ENCODE measurements at places on chromosomes 13 and 19.

GRCh38 chr13:66860878-66861417 lies 369.2 kb downstream of the PCDH9 start:
- DNase-seq = no peak

DNA sequence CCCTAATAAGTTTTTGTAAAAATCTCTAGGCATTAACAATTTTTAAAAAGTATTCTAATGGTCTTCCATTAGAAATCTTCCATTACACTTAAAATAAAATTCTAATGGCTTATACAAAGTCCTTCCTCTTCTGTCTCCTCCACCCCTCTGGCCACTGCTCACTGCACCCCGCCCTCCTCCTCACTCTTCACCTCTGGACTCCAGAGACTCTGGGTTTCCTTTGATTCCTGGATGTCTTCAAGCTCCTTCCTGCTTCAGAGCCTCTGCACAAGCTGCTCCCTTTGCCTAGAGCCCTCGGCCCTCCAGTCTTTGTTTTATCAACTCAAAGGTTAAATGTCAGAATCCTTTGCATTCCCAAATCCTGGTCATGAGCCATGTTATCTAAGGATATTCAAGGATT lies 20.8 kb downstream of the TNFSF14 start:
- DNase-seq = no peak

GRCh38 chr19:29673451-29674371 lies 8.4 kb downstream of the PLEKHF1 start:
- DNase-seq = no peak

- DNase-seq = no peak
These were observed 4.2 kb upstream of the RGL3 start for GRCh38 chr19:11423164-11423790.

DNA sequence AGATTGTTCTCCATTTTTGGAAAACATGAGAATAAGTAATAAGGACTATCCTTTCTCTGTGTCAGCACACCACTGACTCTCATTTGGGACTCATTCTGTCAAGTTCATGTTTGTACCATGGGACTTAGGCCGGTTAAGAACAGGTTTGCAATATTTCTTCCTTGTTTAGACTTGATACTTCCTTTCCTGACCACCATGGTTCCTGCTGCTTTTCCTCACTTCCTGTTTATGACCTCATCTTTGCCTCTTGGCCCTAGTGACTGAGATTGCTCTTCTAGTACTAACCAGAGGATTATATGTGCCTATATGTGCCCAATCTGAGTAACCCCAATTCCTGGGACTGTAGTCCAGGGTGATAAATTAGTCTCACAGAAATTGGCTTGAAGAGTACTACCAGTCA lies 32.5 kb upstream of the NDFIP2 start:
- no peak for DNase-seq

GRCh38 chr19:32357720-32358119 lies 12.3 kb downstream of the ZNF507 start:
- DNase-seq = no peak

DNA sequence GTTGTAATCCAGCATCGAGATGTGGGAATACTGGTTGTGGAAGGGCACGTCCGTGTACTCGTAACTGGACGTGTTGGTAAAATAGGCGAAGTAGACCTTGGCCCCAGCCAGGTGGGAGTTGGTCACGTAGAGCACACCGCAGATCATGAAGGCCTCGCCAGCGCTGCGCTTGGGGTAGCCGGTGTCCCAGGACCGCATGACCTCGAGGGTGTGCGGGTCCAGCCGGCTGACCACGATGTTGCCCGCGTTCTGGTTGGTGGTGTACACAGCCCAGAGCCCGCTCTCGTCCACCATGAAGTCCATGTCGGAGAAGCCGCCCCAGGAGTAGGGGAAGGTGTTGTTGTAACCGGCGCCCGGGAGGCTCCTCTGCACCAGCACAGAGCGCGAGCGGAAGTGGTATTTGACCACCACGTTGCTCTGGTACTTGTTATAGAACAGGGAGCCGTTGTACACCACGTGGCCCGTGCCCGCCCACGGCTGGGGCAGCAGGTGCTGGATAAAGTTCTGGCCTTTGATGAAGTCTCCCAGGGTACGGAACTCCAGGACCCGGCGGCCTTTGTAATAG lies 19.2 kb downstream of the PIN1 start:
- no peak for DNase-seq

DNA sequence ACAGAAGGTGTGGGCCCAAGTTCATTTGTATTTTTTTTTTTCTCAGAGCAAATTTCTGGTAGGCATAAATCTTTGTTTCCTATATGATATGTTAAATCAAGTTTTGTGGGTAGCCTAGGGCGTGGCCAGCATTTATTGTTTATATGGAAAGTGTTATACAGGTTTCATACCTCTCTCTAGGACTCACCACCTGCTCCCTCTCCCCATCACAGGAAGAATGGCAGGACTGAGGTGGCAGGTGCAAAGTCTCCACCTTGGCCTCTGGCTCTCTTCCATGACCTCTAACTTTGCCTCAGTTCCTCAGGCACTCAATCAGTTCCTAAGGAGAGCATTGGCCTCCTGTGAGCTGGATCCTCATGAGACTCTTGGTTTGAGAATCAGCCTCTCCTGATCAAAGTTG lies 172.3 kb upstream of the TSC22D1 start:
- DNase-seq = no peak

DNA sequence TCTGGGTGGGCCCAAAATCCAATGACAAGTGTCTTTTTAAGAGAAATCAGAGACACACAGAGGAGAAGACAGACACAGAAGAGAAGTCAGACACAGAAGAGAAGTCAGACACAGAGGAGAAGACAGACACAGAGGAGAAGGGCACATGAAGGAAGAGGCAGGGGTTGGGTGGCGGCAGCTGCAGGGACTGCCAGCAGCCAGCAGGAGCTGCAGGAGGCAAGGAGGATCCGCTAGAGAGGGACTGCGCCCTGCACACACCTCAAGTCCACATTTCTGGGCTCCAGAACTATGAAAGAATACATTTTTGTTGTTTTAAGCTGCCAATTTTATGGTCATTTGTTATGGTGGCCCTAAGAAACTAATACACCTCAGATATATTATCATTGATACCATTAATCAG lies 140.6 kb downstream of the ZIC5 start:
- no peak for DNase-seq

DNA sequence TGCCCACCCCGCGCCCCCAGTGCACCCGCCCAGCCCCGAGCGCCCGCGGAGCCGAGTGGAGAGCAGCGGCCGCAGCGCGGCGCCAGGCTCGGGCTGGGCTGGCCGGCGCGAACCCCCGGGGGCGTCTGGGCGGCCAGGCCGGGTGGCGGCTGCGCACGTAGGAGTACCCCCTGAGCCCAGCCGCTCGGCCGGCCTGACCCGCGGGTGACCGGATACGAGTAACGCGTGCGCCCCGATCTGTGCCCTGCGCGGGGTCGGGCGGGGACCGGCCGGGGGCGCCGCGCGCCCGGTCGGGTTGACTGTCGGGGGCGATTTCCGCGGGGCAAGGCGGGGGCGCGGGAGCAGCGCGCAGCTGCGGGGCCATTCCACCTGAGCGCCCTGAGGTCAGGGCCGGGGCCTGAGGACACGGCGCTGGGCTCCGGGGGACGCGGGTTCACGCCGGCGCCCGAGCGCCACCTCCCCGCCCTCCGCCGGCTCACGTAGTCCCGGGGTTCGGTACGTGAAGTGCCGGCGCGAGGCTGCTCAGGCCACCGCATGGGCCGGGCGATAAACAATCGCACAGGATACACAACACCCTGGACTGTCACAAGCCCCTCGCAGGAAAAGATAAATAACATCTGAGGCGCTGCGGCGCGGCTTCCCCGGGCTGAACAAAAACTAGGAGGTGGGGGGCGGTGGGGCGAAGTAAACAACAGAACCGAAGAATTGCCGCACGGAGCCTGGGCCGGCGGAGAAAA lies 37.6 kb upstream of the FLT1 start:
- no peak for DNase-seq

DNA sequence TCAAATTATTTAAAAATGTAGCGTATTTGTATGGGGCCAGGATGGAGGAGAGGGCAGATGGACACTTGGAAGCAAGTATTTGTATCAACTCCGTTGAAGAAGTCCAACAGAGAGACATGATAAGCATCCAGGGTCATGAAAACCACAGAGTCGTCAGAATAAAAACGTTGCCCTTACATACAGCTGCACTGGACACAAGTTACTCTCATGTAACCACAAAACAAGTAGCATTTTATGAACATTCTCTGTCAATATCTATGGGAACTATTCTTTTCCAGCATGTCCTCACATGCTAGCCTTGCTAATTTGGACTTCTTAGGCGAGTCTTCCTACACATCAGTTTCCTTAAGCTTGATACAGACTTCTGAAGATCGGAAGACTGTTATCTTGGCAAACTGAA lies 35.0 kb downstream of the EFNB2 start:
- no peak for DNase-seq

GRCh38 chr13:44051405-44051804 lies 171.7 kb downstream of the LACC1 start:
- DNase-seq = no peak

GRCh38 chr13:106383791-106384190 lies 151.7 kb downstream of the EFNB2 start:
- DNase-seq = no peak

GRCh38 chr19:10927730-10928562 lies 493 bp downstream of the YIPF2 start:
- no peak for DNase-seq

DNA sequence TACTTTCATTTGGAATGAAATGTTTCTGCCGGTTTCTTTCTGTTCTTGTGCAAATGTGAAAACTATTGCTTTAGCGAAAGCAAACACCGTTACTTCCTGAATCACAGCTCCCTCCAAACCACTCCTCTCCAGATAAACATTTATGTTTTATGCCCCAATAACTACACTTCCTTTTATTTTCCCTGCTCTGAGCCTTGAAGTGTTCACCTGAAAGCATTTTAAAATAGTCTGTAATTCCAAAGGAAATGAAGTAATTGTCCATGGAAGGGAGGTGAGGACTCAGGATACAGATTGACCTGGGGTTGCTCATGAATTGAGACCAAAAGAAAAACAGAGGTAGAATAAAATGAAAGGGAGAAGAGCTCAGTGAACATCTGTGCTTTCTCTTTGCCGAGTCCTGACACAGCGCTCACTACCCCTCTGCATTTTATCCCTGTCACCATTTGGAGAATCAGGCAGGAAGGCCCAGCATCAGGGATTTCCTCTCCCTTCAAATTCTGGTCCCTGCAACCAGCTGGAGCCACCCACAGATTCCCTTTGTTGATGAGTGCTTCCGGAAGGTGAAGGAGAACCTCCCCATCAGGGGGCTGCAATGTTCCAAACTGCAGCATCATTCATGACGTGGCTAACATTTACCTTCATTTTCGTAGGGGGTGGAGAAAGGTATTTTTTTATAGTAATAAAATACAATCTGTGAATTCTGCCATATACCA lies 171.9 kb downstream of the ITGBL1 start:
- DNase-seq = no peak

- DNase-seq = no peak
These were observed 15.0 kb downstream of the TMTC4 start for GRCh38 chr13:100659578-100659977.

DNA sequence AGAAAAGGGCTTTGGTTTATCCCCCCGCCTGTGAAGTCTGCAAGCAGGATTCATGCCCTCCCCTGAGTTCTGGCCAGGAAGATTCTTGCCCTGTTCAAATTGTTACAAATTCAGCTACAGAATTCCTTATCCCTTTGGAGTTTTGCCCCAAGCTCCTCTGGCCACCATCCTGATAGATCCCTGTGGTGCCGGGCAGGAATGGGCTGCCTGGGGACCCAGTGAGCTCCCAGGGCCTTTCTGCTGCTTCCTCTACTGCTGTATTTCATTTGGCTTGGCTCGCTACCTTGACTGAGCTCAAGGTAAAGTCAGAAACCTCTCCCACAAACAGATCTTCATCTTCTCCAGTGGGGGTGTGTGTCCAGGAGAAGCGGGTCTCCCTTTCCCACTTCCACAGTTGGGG lies 194.6 kb upstream of the NBEA start:
- DNase-seq = no peak

GRCh38 chr19:42151782-42152684 lies 19.8 kb upstream of the POU2F2 start:
- no peak for DNase-seq

DNA sequence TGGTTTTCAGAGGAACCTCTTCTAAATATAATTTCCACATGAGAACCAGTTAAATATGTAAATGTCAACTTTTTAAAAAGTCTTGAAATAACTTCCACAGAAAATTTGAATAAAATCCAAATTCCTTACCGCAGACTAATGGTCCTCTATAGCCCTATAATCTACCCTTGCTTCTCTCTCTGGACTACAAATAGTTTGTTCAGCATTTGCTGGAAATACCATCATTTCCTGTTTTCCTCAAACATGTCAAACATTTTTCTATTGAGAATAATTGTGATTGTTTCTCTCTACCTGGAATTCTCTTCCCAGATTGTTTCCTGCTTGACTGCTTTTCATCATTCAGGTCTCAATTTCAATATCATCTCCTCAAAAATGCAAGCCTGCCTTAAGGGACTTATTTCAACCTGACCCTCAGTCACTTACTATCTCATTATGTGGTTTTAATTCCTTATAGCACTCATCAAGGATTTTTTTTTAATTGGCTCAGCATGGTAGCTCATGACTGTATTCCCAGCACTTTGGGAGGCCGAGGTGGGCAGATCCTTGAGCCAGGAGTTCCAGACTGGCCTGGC lies 898.9 kb upstream of the MIR17HG start:
- no peak for DNase-seq

DNA sequence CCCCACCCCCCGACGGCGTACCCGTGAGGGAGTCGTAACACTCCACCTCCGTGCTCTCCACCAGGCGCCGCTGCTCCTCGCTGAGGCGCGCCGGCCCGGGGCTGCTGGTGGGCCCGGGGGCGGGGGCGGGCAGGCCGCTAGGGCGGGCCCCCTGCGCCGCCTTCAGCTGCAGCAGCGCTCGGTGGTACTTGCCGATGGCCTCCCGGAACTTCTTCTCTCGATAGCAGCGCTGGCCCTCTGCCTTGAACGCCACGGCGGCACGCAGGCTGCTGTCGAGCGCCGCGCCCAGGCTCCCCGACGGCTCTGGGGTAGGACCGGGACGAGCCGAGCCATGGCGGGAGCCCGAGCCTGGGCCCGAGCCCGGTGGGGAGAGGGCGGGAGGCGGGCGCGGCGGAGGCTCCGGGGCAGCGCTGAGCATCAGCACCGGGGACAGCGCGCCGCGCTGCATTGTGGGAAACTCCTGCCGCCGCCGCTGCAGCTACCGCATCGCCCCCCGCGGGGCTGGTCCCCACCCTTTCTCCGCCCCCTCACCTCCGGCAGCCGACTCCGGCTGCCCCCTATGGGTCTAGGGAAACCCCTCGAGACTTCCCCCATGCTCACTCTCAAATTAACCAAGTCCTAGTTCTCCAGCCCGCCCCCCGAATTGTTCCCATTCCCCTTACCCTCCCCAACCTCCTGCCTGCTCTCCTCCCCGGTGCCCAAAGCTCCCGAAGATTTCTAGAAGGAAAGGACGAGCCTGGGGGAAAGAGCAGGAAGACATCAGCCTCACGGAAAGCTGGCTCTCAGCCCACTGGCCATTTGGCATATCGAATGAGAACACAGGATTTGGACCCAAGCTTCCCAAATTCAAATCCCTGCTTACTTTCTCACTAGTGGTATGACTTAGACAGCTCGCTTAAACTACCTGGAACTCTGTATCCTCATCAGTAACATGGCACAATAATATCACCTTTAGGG lies at the start of gene TTC9B:
Gene TTC9B, minus strand, starts transcription at position 451 of the 957 bp plus-strand sequence. Its CDS starts 3 bp downstream, at position 448.
- no peak for DNase-seq

- no peak for DNase-seq
These were observed 5.0 kb downstream of the PAK4 start for GRCh38 chr19:39130337-39131254.

- DNase-seq = no peak
These were observed 19.8 kb upstream of the ISYNA1 start for GRCh38 chr19:18457483-18458331.
